ENCODE measurements at places on chromosomes 3 and 15. TPM values are rescaled to one million over a fixed set of nuclear protein-coding genes. Genes with fewer than 3 reads are reported as not detected.

The ECE2 gene
- total RNA-seq: not detected

The SUCNR1 gene
- not detected for total RNA-seq

The ERC2 gene
- total RNA-seq: 15.4 TPM

The TTC14 gene
- 30.4 TPM for total RNA-seq

The KNL1 gene
- total RNA-seq: 16.8 TPM

The SLMAP gene
- total RNA-seq: 65.1 TPM

The SHQ1 gene
- total RNA-seq: 28.2 TPM

The UPK1B gene
- total RNA-seq: 0.33 TPM

The HTR3C gene
- total RNA-seq: not detected

- DNase-seq: no peak
Measured at GRCh38 chr3:90136456-90137191, 1029.2 kb downstream of the EPHA3 start.

DNA sequence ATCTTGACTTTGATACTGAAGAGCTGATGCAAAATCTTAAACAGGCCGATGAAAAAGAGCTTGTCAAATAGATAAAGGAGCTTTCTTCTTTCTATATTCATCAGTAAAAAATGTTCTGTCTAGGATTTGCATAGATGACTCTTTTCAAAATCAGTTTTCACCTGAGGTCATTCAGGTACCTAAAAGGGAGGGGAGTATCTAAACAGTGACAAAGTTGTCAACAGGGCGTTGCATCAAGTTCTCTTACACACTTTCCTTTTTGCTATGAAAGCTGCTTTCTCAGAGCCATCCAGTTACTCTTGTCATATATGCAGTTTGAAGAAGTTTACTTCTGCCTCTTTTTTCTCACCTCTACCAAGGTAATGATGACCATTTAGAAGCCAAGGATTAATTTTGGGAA, 60.0 kb downstream of the AKAP13 start:
- DNase-seq: no peak

- no peak for DNase-seq
Measured at GRCh38 chr3:13364602-13365271, 55.4 kb downstream of the NUP210 start.

GRCh38 chr3:4601892-4602291, 108.7 kb downstream of the ITPR1 start:
- DNase-seq: no peak

DNA sequence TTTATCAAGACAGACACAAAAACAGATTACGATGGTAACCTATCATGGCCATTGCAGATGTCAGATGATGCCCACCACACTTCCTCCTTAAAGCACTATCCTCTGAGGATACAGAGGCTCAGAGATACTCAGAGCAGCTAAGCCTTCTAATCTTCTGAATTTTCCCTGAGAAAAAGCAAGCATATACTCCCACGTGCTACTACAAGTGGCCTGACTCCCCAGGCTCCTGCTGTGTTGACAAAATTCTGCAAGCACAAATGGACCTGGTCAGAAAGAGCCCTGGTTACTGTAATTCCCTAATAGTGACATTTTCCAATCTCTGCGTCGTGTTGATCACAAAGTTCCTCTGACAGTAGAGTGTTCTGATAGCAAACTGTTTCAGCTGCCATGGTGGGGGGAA, 207.1 kb downstream of the KCNMB2 start:
- DNase-seq: no peak

- DNase-seq: no peak
Measured at GRCh38 chr15:85568261-85568808, 187.9 kb downstream of the AKAP13 start.

DNA sequence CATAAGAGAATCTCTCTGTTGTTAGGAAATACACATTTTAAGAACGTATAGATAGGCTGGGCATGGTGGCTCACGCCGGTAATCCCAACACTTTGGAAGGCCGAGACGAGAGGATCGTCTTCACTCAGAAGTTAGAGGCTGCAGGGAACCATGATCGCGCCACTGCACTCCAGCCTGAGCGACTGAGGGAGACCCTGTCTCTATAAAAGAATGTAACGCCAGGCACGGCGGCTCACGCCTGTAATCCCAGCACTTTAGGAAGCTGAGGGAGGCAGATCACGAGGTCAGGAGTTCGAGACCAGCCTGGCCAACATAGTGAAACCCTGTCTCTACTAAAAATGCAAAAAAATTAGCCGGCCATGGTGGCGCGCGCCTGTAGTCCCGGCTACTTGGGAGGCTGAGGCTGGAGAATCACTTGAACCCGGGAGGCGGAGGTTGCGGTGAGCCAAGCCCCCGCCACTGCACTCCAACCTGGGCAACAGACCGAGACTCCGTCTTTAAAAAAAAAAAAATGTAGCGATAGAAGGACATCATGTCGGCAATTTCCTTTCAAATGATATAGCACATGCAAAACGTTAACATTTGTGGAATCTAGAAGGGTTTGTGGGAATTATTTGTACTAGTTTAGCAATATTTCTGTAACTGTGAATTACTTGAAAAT, 730 bp upstream of the RPL14 start:
- DNase-seq: no peak

DNA sequence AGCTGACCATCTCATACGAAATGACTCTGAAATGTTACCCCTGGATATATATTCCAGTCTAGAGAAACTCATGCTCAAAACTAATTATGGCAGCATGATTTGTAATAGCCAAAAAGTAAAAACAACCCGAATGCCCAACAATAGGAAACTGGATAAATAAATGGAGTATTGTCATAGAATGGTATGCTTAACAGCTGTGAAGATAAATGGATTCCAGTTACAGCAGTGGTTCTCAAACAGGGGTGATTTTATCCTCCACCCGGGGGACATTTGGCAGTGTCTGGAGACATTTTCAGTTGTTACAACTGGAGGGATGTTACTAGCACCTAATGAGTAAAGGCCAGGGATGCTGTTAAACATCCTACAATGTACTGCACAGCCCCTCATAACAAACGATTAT, 52.3 kb upstream of the PIAS1 start:
- DNase-seq: no peak

- no peak for DNase-seq
Measured at GRCh38 chr3:37912052-37912733, 50.5 kb downstream of the CTDSPL start.

DNA sequence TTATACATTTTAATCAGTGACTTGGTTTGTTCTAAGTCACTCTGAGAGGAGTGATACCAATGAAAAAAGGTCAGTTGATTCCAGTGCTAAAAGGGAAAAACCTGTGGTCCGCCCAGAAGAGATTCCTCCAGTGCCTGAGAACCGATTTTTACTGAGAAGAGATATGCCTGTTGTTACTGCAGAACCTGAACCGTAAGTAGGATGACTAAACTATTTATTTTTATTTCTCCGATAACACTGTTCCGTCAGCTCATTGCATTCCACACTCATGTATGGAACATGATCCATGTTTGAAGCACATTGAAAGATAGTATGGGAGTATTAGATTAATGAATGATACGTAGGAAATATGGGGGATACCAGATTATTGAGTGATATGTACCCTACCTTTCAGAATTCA, 20.0 kb upstream of the ZBTB47 start:
- DNase-seq: no peak

DNA sequence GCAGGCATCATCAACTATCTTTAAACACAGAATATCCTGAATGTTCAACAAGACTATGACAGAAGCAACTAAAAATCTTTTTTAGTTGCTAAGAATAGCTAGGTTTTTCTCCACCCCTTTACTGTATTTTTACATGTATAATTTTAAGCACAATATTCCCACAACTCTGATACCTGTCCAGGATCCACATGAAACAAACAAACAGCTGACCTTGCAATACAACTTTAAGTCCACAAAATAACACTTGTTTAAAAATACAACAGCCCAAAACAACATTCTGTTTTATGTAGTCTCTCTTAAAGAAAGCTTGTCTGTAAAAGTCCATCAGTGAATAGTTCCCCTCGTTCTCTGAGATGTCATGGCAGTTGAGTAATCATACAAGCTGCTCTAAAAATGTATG, 41.1 kb downstream of the IFT57 start:
- DNase-seq: no peak

DNA sequence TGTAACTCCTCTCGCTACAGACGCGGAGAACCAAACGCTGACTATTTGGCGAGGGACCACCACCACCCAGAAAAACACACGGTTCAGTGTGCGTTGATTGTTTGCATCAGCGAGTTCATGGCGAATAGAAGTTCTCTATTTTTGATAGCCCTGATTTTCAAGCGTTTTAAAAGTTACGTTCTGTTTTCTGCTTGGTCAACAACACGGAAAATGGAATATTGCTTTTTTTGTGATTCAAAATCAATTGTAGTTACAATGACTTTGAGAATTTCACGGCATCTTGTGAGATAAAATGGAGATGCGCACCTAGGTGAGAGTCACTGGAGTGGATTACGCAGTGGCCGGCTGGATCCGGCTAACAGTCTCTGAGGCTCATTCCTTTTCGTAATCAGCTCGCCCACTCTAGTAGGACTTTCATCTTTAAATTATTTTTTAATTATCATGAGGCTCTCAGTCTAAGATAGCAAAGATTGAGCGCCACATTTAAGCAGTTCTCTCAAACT, 54.8 kb downstream of the CCDC54 start:
- peak; percentile 25 for DNase-seq

DNA sequence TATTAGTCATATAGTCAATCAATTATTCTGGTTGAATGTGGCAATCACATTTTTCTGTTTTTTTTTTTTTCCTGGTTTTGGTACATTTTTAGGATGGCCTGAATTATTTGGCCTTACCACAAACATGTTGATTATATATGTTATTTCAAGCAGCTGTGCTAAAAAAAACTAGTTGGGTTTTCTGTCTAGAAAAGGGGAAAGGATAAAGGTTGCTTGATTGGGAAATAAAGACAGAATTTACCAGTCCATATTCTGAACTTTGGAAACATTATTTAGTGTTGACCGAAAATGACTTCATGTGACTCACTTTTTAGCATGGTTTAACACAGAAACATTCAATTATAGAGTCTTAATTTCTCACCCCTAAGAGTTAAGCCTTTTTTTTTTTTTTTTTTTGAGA, 8.1 kb downstream of the MORF4L1 start:
- no peak for DNase-seq

DNA sequence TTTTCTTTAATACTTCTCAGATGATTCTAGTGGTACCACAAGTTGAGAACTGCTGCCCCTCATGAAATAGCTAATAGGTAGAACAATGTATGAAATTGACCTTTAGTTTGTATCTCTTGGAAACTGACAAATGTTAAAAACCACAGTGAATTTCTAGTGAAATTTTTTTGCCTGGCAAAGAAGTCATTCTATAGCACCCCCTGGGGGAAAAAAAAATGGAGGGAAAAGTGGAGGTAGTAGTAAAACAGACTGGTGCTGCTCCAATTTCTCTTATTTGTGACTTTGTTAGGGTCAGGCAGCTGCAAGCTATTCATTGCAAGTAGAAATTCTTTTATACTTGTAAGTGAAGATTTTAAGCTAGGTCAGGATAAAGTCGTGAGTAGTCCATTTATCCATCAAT, 605.0 kb downstream of the NLGN1 start:
- no peak for DNase-seq

DNA sequence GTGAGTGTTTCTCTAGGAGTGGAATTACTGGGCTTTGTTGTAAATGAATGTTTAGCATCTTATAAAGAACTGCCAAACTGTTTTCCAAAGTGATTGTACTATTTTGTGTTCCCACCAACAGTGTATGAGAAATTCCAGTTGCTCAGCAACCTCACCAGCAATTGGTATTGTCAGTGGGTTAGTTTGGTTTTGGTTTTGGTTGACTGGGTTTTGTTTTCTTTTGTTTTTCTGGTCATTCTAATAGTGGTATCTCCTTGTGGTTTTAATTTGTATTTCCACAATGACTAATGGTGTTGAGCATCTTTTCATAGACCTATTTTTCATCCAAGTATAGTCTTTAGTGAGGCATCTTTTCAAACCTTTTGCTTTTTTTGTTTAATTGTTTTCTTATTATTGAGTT, 27.1 kb downstream of the FILIP1L start:
- no peak for DNase-seq

DNA sequence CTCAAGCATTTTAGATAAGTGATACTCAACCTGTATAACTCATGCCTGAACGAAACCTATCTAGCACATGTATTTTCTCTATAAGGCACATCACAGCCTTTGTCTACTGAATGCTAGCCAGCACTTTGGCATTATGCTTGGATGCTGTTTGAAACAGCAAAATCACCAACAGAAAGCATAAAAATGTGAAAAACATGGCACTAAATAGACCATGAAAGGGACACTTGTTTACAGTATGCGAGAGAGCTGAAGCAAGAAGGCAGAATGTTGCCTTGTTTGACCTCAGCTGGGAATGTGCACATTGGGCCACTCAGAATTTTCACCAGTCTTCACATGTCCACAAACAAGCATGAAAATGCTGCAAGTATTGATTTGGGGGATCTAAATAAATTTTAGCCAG, 59.5 kb downstream of the MINDY2 start:
- no peak for DNase-seq

DNA sequence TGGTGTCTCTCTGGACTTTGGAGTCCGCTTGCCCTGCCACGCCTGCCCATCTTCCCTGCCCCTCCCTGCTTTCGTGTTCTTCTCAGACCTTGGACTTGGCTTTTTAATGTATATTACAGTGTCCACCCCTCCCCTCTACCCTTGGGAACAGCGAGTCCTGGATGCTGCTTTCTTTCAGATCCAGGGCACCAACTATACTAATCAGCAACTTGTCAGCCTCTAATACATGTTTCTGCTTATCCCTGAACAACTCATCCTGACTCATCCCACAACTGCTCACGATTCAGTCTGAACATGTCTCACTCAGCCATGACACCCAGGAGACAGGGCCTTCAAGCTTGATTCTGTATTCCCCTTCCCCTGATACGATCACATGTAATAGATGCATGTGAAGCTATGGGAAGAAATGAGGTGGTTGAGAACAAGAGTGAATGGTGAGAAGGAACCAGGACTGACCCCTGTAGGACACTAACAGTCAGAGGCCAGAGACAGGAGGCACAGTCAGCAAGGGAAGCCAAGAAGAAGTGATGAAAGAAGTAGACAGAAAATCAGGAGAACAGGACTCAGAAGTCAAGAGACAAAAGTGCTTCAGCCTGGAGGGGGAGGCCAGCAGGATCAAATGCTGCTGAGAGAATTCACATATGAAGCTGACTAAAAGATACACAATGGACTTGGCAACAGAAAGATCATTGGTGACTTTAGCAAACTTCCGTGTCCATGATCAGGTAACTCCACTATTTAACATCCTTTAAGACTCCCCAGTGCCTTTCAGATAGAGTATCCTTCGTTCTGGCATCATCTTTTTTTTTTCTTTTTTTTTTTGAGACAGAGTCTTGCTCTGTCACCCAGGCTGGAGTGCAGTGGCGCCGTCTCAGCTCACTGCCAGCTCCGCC, 35.4 kb downstream of the BCL2L10 start:
- no peak for DNase-seq

All from H9 (cell line).